ENCODE measurements at places on chromosomes 7 and 10. TPM values are rescaled to one million over a fixed set of nuclear protein-coding genes. Genes with fewer than 3 reads are reported as not detected.
A peak's percentile ranks its signal among the peaks of the same experiment; 100 is the strongest.

DNA sequence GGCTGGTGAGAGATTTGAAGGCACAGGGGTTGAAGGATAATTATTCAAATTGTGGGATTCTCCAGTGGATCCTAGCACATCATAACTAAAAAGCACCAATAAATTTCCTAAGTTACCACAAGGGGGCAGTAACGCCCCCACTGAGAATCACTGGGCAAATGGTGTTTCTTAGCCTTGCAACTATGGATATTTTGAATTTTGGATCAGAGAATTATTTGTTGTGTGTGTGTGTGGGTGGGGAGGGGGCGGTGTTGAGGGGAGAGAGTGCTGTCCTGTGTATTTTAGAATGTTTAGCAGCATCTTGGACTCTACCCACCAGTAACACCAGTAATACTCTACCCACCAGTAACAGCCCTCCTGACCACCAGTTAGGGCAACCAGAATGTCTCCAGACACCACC, 63.3 kb upstream of the PRKG1 start:
- no peak for DNase-seq

DNA sequence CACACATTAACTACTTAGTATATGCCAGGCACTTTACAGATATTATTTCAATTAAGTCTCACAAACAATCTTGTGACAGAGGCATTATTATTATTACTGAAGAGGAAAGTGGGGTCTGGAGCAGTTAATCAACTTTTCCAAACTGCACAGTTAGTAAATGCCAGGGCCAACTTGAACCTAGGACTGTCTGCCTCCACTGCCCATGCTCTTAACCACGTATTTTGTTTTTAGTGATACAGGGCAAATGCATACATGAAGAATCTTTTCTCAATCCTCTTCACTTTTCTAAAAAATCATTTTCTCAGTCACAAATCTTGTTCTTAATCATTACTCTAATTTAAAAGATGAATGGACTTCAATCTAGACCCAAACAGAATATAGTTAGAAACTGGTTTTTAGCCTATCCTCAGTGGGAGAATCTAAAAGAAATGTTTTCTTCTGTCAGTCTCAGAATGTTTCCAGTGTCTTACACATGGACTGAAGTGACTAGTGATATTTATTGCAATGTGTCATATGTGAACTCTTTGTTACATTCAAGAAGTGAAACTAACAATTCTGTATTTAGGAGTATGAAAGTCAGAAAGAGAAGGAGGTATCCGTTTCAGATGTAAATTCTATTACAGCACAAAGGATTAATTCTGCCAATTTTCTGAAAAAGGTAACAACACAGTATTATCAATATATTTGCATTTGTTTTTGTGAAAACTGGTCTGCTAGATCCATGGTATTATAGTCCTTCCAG, 55.5 kb upstream of the CCNJ start:
- DNase-seq: no peak

GRCh38 chr10:131635564-131636015, 265.2 kb upstream of the PPP2R2D start:
- DNase-seq: no peak

DNA sequence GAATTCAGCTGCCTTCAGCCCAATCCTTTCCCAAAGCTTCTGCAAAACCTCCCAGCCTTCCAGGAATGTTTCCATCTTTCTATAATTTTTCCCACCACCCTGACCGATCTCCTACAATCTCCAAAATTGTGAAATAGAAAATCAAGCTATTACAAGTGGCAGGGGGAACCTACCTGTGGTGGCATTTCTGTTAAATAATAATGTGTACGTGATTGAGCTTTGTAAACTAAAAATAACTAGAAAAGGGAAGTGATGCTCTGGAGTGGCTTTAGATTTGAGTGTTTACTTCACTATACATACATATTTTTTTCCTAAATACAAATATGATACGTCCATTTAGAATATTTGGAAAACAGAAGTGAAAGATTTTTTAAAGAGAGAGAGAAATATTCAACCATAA, 593.6 kb downstream of the GRM8 start:
- DNase-seq: no peak

DNA sequence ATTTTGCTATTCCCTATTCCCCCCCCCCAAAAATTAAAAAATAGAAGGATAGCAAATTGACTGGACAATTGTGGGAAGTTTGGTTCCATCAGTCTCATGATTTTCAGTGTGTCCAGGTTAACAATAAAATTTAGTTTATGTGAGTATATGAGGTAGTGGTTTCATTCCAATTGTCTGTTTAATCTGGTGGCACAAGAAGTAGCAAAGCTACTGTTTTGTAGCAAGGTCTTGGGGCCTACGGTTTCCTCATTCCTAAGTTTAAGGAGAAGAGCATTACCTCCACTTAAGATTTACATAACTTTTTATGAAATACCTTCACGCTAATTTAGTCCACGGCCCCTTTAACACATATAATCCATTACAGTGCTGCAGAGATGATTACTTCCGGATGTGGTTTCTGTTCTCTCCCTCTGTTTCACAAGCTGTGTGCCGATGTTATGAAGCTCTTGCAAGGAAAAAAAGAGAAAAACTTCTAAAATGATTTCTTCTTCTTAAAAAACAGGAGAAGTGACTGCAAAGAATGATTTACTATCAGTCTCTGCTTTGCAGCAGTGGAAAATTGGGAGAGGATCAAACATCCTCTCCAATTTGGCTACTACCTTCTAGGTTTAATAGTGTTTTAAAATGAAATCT, 32.7 kb upstream of the NPVF start:
- DNase-seq: no peak

GRCh38 chr10:124000792-124001201, 92.6 kb downstream of the CHST15 start:
- no peak for DNase-seq

DNA sequence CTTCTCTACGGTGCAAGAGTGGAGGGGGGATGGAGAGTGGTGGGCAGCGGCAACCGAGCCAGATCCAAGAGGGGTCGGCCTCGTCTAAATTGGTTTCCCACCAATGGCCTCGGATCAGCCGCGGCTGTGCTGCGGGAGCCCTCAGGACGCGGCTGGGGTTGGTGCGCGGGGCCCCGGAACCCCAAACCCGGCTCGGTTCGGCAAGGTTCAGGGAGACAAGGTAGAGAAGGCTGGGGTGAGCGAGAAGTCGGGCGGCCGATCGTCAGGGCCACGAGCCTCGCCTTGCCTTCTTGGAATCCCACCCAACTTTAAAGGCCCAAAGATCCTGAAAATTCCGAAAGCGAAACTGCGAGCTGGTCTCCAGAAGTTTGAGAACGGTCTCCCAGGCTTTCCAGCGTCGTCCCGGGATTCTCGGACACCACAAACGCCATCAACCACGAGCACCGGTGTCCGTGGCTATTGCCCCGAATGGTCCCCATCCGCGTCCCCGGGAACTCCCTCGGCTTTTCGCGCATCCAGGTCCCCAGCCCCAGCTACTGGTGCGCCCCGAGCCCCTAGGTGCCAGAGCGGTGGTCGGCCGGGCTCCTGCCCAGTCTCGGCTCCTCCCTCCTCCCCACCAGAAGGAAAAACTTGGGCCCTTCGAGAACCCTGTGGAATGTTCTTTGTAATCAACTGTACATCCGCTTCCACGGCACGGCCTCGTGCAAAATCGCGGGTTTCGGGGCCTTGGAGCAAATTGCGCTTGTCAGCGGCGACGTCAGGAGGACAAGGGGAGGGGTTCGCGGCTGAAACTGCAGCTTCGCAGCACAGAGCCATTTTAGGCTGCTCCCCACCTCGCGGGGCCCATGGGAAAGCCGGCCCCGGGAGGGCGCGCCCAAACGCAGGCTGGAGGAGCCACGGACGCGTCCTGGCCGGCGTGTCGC, 3.2 kb downstream of the SFMBT2 start:
- peak; percentile 35 for DNase-seq

- DNase-seq: no peak
Measured at GRCh38 chr10:122112021-122112616, 123.2 kb downstream of the TACC2 start.

DNA sequence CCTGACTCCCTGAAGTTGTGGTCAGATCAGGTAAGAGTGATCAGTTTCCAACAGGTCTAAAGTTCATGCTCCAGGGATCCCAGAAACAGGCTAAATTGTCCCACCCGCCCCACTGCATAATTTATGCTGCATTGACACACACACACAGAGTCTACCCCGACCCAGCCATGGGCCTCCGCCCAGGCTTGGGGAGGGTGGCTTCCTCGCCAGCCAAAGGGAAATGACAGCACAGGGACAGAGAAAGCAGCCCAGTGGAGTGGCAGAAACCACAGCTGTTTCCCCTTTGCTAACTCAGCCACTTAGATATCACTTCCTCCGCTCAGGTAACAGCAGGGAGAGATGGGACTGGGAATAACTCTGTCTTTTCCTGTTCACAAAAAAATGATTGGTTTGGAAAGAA, 9.4 kb downstream of the SH3PXD2A start:
- peak; percentile 44 for DNase-seq

DNA sequence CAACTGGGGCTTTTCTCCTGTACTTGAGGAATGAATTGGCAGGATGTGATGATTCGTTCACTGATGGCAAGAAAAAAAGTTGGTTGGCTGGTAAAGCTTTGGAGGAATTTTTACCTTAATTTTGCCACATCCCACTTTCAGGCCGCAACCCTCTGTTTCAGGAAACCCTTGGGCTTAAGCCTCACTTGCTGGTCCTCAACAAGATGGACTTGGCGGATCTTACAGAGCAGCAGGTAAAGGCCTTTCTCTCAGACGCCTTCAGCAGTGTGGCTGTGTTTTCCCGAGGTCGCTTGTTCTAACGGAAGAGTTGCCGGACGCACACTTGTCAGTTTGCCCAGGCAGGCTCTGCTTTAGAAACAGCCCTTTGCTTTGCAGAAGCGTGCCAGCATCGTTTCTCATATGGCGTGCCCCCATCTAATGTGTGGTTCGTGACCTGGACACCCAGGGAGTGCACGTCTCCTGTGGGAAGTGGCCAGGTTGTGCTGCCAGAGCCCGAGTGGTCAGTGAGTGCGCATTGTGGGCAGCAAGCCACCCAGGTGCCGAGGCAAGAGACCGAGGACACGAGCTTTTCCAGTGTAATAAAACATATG, 2.2 kb downstream of the MTG1 start:
- DNase-seq: peak; percentile 29

- no peak for DNase-seq
Measured at GRCh38 chr10:31704195-31704594, 224.4 kb downstream of the ARHGAP12 start.

GNGT1 gene
- total RNA-seq: not detected

MAT1A gene
- total RNA-seq: 0.67 TPM

ADAMTS14 gene
- 1.8 TPM for total RNA-seq

ASB10 gene
- not detected for total RNA-seq

HPSE2 gene
- total RNA-seq: 0.91 TPM

Data from upper lobe of left lung (tissue), 6 donors.